Activated naive CD8-positive, alpha-beta T cell treated with anti-CD3 and anti-CD28 coated beads, Interleukin-2, amount 50 U/mL, for 16 hours (primary cell): ENCODE measurements at places on chromosomes 6 and 20.

DNA sequence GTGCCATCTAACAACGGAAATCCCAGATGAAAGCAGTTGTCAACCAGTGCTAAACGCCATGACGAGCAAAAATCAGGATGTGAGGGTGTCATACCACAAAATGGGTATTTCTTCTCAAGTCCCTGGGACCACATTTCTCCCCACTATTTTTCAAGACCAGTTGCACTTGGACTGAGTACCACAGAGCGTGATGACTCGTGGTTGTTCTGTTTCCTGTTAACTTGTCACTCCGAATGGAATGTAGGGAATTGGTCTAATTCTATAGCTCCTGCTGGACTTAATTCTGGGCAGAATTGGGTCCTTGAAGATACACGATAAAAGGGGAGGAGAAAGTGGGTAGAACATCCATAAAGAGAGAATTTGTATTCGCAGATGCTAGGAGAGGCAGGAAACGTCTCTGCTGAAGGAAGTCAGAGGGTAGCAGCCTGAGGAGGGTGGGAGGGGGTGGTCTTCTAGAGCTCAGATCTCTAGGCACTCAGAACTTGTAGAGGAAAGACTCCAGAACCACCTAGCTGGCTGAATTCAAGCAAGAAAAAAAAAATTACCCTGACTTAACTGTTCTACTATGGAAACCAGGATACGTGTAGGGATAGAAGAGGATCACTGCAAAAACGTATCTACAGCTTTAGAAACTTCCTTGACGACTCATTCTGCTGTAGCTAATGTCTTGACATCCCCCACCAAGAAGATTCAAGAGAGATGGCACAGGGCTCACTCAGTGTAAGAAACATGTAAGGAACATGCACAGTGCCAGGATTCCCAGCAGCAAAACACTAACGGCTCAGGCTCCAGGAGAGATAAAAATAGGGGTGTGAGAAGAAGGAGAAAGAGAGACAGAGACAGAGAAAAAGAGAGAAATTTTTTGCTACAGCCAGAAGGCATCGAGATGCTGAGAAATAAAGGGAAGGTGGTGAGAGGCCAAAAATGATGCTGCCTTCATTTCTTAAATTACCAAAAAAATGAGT lies 494.7 kb downstream of the CD83 start:
- no peak for DNase-seq

- DNase-seq, result no peak
Observed at GRCh38 chr6:44332585-44332984, 9.9 kb upstream of the SPATS1 start.

GRCh38 chr6:167796192-167796981 lies 30.3 kb upstream of the AFDN start:
- no peak for DNase-seq

GRCh38 chr6:16273256-16273655 lies 34.9 kb downstream of the GMPR start:
- DNase-seq, result no peak

- no peak for DNase-seq
Observed at GRCh38 chr6:137637121-137637520, 142.9 kb upstream of the OLIG3 start.

DNA sequence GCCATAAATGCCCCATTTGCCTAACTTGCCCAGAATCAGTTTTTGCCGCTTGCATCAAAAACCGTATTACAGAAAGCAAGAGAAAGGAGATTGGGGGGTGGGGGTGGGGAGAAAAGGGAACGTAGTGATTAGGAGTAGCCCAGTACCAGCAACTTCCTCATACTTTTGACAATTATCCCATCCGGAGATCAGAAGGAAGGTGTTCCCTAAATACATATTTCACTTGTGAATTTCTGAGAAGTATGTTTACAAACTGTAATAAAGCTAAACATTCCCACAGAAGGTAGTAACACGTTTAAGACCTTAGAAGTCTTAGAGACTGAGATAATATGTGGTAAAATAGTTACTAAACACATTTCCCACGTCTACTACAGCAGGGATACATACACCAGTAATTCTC lies 14.5 kb downstream of the PREP start:
- no peak for DNase-seq

DNA sequence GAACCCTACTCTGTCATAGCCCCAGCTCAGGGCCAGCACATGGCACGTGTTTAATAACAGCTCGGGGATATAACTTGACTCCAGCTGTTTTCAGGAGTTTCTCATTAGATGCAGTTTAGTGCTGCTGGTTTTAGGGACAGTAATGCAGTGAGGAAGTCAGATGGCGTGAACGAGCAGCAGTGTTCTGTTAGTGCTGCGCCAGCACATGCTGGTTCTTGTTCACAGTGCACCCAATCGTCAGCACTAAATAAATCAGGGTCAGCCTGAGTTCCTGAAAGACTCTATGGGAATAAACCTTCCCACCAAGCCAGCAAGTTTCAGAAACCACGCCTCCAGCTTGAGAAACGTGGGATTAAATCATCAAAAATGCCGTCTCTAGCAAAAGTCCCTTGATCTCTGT lies 235.9 kb upstream of the SUPT3H start:
- DNase-seq, result no peak
